ENCODE measurements at places on chromosomes 4 and X.

GRCh38 chr4:55561889-55562288 is 15.2 kb upstream of the CLOCK start:
- DNase-seq = no peak

DNA sequence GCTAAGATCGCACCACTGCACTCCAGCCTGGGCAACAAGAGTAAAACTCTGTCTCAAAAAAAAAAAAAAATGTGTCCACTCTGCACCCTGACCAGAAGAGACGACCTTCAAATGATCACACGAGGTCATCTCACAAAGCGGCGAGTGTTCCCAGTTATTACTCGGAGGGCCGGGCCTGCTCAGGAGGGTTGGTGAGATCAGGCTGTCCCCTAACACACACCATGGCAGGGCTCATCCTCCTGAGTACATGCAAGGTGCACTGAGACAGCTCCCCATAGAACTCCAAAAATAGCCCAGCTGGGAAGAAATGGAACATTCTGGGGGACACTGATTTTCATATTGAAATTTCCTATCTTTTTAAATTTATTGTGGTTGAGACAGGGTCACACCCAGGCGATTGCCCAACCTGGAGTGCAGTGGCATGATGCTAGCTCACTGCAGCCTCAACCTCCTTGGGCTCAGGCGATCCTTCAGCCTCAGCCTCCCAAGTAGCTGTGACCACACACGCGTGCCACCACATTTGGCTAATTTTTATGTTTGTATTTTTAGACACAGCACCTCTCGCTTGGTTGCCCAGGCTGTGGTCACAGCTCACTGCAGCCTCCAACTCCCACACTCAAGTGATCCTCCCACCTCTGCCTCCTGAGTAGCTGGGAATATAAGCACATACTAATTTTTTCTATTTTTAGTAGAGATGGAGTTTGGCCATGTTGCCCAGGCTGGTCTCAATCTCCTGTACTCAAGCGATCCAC is 51.5 kb downstream of the DHRSX start:
- DNase-seq = no peak

DNA sequence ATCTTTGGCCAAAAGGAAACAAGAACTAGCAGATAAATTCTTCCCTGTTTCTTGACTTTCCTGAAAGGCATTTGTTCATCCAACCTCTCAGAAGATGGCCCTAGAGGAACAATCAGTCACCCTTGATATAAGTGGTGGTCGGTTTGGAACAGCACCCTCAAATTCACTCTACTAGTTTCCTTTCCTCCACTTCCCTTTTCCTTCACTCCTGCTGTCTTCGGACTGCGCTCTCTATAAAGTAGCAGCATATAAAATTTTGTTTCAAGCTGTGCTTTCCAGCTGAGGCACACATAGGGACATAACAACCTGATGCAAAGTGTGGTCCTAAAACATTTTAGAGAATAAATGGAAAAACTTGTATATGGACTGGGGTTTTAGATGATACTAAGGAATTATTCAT is 29.0 kb upstream of the MOB1B start:
- no peak for DNase-seq

DNA sequence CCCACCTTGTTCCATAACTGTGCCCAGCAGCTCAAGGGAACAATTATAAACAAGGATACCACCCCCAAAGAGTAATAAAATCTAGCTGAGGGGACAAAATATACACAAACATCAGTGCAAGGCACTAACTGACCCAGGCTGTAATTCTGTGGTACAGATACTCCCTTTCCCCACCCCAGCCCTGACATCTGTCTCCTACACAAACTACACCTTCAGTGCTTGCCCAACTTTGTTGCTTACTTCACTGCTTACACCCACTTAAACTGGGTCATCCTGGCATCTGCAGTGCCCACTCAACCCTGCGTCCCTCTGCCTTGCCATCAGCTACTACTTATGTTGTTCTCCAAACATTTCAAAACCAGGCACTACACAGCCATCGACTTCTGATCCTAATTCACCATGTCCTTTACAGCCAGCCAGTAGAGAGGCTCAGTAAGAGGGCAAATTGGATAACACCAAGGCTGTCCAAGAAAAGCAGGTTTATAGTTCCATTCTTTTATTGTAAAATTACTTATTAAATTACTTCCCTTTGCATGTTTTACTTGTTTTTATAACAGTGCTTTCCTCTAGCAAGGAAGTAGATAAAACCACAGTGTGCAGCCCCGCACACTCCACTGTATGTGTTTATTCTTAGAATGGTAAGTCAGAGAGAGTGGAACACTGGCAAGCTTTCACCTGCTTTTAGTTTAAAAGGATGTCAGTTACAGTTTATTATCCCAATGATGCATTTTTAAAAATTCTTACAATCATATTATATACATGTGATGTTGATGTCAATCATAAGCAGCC is 149.6 kb downstream of the INPP4B start:
- DNase-seq = no peak

DNA sequence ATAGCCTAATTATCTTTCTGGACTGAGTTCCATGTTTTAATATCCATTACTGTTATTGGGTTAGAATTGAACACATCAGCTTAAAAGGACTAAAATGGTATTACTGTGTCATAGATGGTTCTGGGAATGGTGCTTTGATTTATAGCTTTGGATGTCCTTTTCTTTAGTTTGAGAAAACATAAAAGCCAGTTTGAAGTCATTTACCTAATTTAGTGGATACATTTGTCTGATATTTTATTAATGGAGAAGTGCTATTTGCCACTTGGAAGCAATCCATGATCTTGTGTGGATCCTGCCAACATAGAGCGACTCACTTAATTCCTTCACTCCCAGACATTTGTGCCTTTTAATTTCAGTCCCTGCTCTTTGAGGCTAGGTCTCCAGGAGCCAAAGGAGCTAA is 212.4 kb upstream of the PACRGL start:
- DNase-seq = no peak

GRCh38 chrX:10165580-10166247 is 8.9 kb downstream of the CLCN4 start:
- DNase-seq = no peak

DNA sequence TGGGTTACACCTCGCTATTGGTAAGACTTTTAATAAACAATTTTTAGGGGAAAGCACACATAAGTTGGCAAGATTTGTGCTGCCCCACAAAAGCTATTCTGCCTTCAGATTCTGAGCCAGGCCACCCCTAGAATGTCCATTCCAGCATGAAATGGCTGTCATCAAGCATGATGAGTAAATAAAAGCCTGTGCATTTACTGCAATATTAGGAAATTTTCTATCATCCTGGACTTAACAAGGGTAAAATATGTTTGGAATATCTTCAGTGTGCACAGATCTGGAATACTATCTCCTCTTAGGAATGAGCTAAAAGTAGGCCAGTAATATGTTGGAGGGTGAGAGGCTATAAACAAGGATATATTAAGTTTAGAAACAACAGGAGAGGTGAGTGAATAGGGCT is 510.9 kb downstream of the ANKRD50 start:
- DNase-seq = no peak

DNA sequence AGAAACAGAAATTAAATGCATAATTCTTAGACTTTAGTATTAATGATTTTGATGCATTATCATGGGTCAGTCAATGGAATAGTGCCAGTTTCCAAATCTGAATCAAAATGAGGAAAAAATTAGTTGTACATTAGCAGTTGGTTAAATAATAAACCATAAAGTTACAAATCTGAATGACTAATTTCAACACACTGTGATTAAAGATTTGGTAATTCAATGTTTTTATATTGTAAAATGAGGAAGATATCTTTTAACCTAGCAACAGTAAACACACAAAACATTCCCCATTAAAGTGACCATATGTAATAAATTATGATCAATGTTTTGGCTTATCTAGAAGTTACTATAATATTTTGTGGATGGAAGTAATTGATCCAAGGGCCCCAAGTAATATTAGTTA is 1.6 kb downstream of the FBXO8 start:
- DNase-seq = no peak

DNA sequence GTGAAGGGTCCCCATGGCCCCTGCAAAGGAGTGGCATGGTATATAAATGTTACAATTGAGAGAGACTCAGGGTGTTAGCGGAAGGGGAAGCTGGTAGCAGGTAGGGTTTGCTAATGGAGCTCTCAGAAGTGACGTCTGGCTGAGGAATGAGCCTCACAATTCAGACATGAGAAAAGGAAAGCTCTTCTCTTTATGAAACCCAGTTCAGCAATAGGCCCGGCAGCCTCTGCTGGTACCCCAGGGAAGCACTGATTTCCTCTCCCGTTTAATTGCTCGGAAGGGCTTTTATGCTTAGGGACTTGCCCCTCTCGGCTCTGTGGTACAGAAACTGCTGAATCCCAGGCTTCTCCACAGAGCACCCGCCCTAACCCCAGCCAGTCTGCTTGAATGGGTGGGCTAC is 19.4 kb upstream of the AFAP1 start:
- DNase-seq = no peak

DNA sequence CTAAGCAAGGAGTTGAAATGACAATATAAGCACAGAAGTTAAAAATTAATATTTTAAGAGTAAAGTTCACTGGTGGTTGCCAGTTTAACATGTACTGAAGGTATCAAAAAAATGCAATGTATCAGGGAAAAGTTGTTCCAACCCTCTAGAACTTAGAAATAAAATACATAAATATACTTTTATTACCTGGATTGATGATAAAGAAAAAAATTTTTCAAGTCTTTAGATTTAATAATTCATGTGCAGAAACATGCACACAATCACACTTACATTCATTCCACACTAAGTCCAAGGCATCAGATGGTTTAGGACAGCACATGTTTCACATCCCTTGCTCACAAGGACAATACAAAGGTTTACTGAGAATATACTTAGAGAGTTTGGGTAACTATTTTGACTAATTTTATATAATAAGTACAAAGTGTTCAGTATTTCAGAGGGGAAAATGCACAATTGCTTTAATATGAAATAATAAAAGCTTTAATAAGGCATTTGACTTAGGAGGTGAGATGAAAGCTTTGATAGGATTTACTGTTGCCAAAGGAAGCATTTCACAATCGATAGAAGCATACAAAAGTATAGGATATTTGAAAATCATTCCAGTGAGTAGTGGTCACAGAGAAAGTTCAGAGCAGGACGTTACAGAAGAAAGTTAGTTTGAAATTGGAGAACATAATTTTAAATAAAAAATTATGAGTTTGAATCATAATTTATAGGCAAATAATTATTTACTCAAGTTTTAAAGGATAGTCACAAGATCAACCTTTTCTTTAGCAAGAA is 392 bp upstream of the UGT2A3 start:
- DNase-seq = no peak

DNA sequence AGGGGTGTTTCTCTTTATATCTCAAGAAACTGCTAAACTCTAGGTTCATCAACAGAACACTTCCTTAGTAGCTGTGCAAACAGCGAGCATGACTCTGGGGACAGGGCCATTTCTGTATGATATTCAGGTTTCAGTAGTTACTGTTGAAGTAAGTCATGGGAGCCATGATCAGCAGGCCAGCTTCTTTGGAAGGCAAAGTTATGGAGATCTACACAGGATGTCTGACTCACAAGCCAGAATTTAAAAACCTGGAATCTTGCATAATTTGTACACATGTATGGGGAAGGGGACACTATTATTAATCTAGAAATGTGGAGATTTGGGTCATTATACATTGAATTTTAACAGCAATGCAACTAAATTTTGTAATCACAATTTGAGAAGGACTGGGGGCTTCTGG is 187.8 kb upstream of the NR3C2 start:
- DNase-seq = no peak

Measured in SW 1271 (cell line).